NCI-H2171 (cell line): ENCODE measurements at places on chromosomes 3 and 15.

DNA sequence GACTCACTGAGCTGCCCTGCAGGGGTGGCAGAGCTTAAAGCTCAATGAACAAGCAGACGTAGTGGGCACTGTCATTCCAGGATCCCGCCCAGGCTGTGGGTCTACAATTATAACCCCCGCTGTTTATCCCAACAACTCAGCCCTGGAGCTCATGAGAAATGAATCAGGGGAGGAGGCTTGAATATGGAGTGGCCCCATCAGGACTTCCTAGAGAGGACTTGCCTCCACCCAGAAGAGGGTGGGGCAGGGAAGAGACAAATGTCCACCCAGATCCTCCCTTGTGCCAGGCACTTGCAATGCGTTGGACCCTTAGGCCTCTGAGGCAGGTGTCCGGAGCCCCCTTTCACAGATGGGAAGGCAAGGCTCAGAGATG, 33.0 kb downstream of the SLC6A20 start:
- no peak for DNase-seq

DNA sequence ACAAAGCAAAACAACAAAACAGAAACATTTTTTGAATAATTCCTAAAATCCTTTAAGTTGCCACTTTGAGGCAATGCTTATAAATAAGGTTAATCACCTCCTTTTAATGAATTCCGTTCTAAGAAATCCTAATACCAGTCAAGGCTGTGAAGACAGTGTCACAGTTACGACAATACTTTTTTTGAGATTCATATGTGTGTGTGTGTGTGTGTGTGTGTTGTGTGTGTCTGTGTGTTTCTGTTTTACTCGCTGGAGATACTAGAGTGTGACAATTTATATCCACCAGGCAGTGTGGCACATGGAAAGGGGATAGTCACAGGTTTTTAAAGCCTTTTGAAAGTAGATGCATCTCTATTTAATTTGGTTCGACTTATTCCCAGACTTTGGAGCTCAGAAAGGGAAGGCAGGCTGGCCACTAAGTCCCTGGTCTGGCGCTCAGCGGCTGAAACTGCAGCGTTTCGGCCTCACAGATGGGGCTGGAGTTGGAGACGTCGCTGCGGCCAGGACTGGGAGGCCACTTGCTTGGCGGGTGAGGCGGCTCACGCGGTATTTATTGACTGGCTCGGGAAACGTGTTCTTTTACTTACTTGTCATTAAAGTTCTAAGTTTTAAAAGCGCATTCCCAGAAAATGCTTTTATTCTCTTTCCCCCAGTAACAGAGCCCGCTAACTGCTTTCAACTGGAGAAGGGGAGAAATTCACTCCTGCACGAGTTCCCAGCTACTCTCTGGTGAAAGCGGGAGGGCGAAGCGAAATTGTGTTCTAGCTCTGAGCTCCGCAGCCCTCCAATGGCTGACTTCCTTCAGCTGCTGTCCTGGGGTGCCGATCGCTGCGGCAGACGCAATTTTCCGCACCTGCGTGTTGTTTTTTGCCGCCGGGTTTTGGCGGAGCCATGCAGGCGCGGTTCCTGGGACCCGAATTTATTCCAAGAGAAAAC, 13.7 kb downstream of the ZIC1 start:
- DNase-seq = no peak

GRCh38 chr3:190183121-190183520, 62.4 kb upstream of the P3H2 start:
- no peak for DNase-seq

DNA sequence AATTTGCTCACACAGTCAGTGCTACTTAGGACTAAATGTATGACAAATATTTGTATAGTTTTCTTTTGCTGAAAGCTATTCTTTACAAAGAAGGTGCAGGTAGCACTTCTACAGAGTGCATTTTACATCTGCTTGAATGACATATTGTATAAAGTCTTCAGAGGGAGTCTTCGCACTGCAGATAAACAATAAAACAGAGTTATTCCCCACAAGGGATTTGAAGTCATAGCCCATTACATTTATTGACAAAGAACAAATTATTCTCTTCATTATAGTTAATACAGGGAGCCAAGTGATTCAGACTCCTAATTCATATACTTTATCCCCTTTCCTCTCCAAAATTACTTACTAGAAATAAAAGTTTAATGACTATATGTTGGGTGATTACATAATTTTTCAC, 529.7 kb downstream of the EDEM1 start:
- no peak for DNase-seq

- no peak for DNase-seq
These were observed 41.6 kb downstream of the ABCC5 start for GRCh38 chr3:183975981-183976662.

DNA sequence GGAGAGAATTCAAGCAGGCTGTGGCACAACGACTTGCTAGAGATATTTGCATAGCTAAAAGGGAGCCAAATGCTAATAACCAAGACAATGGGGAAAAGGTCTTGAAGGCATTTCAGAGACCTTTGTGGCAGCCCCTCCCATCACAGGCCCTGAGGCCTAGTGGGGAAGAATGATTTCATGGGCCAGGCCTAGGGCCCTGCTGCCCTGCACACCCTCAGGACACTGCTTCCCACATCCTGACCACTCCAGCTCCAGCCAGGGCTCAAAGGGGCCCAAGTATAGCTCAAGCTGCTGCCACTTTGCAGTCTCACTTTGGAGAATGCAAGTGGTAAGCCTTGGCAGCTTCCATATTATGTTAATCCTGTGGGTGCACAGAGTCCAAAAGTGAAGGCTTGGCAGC, 21.5 kb upstream of the PTPN23 start:
- no peak for DNase-seq

DNA sequence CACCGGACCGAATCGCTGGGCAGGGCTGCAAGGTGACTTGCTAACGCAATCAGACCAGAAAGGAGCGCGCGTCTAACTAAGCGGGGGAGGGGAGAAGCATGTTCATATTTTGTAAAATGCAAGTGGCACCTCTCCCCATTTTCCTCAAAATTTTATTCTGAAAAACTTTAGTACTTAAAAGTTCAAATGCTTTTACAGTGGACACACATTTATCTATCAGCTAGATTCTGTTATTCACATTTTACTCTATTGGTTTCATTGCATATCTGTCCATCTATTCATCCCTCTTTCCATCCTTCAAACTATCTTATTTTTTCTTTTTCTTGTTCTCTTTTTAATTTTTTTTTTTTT, 46.1 kb upstream of the KLHL25 start:
- no peak for DNase-seq

- no peak for DNase-seq
These were observed 27.3 kb upstream of the FILIP1L start for GRCh38 chr3:100141586-100141985.

- no peak for DNase-seq
These were observed 463.0 kb downstream of the ERC2 start for GRCh38 chr3:56005196-56005805.

DNA sequence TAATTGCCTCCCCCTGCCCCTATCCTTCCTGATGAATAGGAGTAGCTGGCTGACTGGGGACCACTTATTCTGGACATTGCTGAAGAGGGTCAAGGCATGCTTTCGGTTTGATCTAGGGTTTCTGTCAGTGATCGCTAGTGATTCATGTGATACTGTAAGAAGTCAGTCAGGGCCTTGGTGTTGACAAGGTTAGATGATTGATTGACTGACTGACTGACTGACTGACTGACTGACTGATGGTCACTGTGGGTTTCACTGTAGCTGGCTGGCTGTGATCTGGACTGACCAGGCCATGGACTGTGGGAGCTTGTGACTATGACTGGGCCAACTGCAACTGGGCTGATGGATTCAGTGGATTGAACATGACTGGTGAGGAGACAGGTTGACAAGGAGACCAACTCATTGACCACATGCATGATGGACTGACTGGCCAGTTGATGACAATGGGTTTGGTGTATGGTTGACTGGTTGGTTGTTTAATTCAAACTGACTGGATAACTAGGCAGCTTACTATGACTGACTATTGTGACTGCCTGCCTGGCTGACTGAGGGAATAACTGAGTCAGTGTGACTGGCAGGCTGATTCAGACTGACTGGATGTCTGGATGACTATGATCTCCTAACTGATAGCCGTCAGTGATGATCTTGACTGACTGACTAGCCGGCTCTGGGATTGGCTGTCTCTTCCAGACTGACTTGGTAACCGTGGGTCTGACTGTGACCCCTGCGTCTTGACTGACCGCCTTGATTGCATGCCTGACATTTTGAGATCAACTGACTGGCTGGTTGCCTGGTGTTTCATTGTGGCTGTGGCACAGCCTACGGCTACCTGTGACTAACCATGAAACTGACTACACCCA, 509.9 kb downstream of the SHQ1 start:
- no peak for DNase-seq

DNA sequence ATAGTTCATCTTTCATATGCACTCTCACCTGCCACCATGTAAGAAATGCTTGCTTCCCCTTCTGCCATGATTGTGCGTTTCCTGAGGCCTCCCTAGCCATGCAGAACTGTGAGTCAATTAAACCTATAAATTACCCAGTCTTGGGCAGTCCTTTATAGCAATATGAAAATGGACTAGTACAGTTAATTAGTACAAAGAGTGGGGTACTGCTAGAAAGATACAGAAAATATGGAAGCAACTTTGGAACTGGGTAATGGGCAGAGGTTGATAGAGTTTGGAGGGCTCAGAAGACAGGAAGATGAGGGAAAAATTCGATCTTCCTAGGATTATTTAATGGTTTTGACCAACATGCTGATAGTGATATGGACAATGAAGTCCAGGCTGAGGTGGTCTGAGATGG, 246.9 kb downstream of the CGGBP1 start:
- no peak for DNase-seq

DNA sequence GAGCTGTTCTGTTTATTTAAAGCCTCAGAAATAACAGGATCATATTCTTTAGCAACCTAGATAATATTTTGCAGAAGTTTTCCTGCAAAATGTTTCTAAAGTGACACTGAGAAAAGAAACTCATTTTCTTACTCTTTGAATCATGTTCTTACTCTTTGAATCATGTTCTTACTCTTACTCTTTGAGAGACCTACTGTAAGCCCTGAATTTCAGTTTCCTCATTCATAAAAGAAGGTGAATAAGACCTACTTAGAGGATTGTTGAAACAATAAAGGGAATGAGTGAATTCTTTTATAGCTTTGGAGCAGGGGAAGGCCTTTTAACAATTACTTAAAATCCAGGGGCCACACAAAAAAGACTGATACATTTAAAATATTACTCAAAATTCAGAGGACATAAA, 221.7 kb upstream of the CMC1 start:
- no peak for DNase-seq

DNA sequence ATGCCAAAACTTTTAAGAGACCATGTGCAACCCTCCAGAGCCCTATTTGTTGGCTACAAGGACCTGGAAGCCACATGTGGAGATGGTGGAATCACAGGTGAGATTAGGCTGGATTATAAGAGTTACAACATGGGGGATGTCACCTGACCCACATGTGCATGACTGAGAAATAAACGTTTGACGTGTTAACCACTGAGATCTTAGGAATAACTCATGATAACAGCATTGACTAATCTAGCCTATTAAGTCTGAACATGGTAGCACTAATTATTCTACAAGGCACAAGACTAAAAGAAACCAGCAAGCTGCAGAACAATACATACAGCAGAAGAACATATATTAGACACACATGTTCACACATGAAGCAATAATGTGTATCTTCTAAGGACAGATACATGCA, 38.4 kb downstream of the SUCLG2 start:
- no peak for DNase-seq

DNA sequence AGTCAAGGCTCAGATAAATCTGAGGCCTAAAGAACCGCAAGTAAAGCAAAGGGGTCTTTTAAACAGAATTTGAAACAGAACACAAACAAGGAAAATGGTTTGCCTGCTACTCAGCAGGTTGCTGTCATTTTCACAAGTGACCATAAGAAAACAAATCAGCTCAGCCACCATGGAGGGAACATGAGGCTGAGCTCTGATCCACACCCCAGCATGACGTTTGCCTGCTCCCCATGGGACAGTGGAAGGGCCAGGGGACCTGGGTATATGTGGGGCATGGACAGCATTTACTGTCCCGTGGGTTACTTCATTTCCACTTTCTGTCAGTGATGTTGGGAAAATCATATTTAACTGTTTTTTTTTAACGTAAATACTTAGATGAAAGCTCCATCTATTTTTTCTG, 371.2 kb downstream of the LRTM1 start:
- DNase-seq = no peak

GRCh38 chr3:49638445-49638844, 35.7 kb upstream of the APEH start:
- DNase-seq = no peak

DNA sequence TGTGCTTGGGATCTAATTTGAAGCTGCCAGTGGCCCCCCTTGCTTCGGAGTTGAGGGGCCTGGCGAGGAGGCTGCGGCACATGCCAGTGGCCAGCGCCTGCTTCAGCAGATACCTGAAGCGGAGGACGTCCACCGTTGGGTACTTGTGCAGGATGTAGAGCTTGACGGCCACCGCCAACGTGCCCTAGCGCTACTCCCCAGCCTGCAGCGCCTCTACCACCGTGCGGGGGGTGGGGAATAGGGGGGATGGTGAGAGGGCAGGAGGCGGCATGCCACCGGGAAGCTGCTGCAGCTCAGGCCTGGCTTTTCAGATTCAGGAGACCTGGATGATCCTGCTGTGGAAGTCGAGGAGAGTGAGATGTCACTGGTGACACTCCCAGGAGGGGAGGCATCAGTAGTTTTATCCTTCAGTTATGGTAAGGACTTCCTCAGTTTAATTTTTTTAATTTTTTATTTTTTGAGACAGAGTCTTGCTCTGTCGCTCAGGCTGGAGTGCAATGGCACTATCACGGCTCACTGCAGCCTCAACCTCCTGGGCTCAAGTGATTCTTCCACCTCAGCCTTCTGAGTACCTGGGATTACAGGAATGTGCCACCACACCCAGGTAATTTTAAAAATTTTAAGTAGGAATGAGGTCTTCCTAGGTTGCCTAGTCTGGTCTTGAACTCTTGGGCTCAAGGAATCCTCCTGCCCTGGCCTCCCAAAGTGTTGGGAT, 150.6 kb upstream of the FRMD4B start:
- no peak for DNase-seq

DNA sequence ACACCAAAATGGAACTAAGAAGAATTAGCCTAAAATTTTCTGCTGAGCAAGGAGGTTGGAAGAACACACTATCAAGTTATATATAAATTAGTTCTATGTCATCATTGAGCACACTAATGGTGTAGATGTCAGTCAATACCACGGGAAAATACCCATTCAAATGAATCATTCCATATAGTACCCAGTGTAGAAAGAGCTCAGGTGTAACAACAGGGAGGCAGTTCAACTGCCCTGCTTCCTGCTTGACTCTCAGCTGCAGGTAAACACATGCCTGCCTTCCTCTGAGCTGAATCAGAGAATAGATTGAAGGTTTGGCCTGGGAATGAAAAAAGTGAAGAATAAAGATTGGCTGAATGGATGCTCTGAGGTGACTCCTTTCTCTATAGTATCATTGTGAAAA, 1088.0 kb downstream of the AGBL1 start:
- DNase-seq = no peak

- DNase-seq = peak; percentile 42
These were observed at the start of gene ZKSCAN7 for GRCh38 chr3:44554626-44555592. Gene ZKSCAN7, plus strand, starts transcription at chr3:44555193. Its CDS starts 1,855 bp downstream, at chr3:44557048.
